ENCODE measurements at places on chromosomes 2 and 18.

- no peak for DNase-seq
These were observed 3.6 kb upstream of the PLB1 start for GRCh38 chr2:28492282-28492681.

DNA sequence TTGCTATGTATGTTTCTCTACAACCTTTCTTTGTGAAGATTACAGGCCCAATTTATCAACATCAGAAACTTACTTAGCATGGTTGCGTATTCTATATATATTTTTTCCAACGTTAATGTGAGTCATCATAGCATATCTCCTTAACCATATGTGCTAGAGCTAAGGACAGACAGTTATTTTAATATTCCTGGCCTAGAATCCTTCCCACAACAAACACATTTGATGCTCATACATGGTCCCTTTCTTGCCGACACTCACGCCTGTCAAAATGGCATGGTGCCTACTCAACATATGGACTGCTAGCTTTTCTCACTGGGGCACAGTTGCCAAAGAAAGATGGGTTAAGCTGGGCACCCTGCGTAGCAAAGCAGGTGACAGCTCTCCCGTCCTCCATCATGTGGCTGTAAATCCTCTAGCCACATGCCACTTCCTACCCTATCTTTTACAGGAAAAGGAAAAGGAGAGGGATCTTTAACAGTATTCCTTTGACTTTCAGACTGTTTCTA lies 75.2 kb upstream of the GALNT5 start:
- DNase-seq: no peak

DNA sequence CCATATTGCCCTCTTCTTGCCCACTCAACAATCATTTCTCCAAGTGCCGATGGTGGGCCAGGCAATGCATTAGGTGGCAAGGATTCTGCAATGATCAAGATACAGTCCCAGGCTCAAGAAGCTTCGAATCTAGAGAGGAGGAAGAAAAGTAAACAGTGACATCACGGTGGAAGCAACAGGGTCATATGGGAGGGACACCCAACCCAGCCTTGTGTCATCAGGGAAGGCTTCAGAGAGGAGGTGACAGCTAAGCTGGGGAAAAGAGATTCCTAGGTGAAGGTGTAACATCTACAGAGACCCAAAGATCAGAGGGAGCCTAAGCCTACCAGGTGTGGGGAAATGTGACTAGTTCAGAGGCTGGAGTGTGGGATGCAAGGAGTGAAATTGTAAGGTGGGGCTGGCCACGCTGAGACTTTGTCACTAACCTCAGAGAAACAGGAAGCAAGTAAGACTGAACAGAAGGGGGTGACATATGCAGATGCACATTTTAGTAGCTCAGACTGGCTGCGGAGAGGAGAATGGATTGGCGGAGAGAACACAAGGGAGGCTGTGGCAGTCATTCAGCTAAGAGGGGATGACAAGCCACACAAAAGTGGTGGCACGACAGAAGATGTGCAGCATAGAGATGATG lies 104.9 kb downstream of the ANKRD44 start:
- no peak for DNase-seq

GRCh38 chr2:84492571-84492970 lies 23.7 kb upstream of the DNAH6 start:
- DNase-seq: no peak

DNA sequence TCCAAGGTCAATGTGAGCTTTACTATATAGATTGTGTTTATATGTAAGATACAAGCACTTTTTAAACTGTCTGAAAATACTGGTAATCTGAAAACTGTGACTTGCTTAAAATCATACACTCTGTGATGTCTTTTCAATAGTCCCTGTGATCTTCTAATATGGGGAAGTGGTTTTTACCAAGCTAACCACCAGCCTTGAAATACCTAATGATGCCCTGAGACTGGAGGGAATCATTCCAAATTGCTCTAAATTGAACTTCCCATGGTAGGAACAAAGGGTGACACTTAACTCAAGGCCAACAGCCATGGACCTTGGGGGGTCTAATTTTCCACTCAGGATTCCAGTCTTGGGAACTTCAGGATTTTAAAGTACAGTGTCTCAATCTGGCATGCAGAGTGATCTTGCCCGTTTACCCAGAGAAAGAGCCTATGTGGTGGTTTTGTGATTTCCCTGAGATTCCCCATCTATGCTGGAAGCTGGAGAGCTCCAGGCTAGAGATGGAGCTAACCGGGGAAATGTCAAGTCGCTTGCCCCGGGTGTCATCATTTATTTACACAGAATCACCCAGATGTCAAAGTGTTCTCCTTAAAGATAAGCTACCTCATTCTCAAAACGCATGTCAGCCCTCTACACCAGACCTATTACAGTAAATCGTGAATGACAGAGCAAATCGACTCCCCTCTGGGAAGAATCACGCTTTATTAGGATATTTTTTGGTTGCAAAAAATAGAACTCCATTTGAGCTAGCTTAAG lies 198.5 kb downstream of the SP3 start:
- DNase-seq: no peak

DNA sequence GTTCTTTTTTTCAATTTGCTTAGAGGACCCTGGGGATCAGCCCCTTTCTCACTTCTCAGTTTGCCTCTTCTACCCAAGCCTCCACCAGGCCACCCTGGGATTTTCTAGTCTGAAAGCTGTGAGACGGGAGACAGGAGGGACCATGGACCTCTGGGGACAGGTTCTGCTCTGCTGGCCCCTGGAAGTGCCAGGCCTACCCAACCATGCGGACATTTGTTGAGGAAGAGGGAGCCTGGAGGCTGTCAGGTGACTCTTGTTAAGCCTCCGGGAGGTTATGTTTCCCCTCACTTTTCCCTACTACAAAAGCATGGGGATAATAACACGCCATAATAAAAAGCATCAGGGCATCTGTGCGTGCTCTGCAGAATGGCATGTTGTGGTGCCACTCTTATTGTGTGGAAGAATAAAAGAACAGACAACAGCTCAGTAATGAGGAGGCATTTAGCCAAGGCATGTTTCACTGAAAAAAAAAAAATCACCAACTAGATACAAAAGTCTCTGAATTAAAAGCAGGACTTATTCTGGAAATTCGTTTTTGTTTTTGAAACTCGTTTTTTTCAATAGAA lies 48.3 kb upstream of the PLA2R1 start:
- DNase-seq: no peak

- DNase-seq: no peak
These were observed 133.0 kb downstream of the WDSUB1 start for GRCh38 chr2:159153463-159153862.

GRCh38 chr18:46481048-46481846 lies 175.8 kb downstream of the LOXHD1 start:
- peak; percentile 80 for DNase-seq

DNA sequence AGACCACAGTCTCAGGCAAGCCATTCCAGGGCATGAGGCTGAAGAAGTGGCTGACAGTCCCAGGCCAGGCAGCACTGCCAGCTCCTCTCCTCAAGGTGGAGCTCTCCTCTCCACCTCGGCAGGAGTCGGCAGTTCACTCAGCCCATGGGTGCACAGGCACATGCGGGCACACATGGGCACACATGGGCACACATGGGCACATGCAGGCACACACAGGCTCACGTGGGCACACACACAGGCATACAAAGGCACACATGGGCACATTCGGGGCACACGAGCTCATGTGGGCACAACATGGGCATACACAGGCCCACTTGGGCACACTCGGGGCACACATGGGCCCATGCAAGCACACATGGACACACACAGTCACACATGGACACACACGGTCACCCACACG lies 65.3 kb upstream of the TAF1B start:
- no peak for DNase-seq

DNA sequence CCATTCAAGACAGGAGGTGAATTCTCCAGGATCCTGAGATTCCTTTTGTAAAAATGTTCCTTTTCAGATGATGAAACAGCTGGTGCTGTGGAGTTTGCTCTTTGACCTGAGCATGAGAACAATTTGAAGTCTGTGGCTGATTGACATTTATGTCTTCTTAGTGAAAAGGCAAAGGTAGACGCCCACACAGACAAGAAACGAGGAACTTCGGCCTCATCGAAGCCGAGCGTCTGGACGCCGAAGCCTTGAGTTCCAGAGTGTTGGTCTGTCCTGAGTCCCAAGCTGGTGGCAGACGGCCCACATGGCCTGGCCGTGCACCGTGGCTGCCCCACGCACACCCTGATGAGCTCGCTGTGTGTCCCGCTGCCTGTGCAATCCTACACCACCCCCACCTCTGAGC lies 20.7 kb upstream of the SNTG2 start:
- DNase-seq: no peak

GRCh38 chr2:217790681-217791392 lies 212.0 kb downstream of the TNS1 start:
- no peak for DNase-seq

- no peak for DNase-seq
These were observed 95.5 kb downstream of the RDH14 start for GRCh38 chr2:18464913-18465312.

DNA sequence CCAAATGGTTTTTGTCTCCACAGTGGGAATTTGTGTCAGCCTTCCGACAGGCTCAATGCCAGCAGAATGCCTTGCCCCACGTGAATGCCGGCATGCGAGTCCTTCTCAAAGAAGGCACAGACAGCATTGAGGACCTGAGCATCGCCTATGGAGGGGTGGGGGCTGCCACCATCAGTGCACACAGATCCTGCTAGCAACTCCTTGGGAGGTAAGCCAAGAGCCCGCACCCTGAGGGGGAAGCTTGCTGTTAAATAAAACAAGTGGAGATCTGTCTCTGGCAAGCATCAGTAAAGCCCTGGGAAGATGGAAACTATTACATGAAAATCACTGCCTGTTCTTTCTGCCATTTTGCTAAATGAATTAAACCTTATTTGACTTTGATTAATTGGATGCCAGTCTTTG lies 67.5 kb upstream of the BZW1 start:
- DNase-seq: no peak

- DNase-seq: no peak
These were observed 202.2 kb downstream of the TRIB2 start for GRCh38 chr2:12918835-12919445.

GRCh38 chr2:237164474-237165042 lies 78.9 kb downstream of the COPS8 start:
- DNase-seq: no peak

- no peak for DNase-seq
These were observed 73.7 kb downstream of the C2orf74 start for GRCh38 chr2:61235716-61236115.
